ENCODE measurements at places on chromosomes 2 and 18.

- DNase-seq, result no peak
Measured at GRCh38 chr2:189046320-189046719, 72.1 kb downstream of the COL3A1 start.

GRCh38 chr2:98883780-98884211 lies 52.2 kb downstream of the CRACDL start:
- DNase-seq, result no peak

DNA sequence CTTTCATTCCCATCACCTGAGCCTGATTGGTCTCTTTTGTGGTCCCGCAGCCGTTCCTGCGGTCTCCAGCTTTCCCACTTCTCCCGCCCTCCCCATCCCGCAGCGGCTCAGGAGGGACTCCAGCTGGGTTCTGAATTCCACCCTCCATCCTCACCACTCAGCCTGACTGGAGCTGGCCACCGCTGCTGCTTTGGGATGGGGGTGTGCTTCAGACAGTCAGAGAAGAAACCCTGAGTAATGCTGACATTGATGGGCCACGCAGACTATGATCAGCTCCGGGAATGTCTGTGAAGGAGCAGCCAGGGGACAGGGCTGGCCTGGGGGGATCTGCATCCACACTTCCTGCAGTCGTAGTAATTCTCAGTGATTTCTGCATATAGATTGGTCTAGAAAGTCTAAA lies 45.9 kb upstream of the TXNDC2 start:
- DNase-seq, result no peak

DNA sequence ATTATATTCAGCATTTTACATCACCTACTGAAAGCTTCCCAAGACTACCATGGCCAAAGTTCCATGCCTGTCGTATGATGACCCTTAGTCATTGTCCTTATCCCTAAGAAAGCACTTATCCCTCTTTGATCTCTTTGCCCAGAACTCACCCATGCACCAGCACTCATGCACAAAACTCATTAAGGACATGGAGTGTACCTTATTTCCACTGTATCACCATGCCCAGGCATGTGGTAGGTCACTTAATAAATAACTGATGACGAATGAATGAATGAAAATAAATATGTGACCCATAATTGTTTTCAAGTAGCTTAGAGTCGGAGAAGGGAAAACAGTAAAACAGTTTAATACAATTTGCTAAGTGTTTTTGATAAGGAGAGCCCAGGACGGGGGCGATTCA lies 220.1 kb downstream of the IKZF2 start:
- no peak for DNase-seq

- DNase-seq, result no peak
Measured at GRCh38 chr18:49819823-49820671, 6.7 kb upstream of the ACAA2 start.

Data from colonic mucosa (tissue), 4 donors.